ENCODE measurements at places on chromosomes 7 and 10.

GRCh38 chr7:4066626-4067475, 615.2 kb upstream of the FOXK1 start:
- no peak for DNase-seq

DNA sequence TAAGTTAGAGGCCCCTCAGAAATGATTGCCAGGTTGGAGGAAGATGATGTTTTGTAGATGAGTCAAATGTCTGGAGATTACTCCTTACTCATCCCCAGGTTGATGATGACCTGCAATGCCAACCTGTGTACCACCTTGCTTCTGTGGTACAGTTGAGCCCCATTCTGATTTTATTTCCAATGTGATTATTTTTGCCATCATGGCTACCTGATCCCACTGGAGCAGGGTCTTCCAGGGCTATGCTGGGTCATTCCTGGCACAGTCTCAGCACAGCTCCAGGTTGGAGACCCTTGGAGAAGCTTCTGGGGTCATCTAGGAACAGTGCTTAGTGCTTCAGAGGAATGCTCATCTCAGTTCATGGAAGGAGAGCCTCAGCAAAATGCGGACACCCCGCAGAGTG, 34.3 kb downstream of the LRRC18 start:
- no peak for DNase-seq

GRCh38 chr10:44979281-44980191, 927 bp upstream of the DEPP1 start:
- DNase-seq: no peak

DNA sequence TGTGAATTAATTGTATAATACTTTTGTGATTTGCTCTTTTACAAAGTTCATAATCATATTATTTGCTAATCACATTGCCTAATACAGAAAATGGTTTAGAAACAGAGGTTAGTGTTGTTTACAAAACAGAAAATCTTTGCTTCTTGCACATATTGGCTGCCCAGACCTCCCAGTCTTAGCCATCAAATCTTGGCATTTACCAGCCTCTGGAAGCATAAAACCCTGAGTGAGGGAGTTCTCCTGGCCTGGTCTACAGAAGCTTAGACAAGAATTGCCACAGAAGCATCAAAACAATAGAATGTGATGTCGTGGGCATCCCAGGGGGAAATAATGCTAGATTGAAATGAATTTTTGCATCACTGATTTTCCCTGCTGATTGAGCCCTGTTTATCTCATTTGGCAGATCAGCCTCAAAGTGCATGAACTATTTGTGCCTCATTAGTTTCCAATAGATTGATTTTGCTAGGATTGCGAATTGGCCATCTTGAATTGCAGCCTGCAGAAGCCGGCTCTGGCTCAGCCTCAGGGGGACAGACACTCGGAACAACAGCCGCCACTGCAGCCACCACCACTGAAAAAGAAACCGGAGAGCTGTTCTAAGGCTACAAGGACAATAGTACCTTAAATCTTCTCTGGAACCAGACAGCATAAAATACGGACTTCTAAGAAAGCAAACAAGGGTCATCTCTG, 11.1 kb upstream of the SORBS1 start:
- no peak for DNase-seq

GRCh38 chr7:157018997-157019608, 8.6 kb upstream of the MNX1 start:
- DNase-seq: no peak

DNA sequence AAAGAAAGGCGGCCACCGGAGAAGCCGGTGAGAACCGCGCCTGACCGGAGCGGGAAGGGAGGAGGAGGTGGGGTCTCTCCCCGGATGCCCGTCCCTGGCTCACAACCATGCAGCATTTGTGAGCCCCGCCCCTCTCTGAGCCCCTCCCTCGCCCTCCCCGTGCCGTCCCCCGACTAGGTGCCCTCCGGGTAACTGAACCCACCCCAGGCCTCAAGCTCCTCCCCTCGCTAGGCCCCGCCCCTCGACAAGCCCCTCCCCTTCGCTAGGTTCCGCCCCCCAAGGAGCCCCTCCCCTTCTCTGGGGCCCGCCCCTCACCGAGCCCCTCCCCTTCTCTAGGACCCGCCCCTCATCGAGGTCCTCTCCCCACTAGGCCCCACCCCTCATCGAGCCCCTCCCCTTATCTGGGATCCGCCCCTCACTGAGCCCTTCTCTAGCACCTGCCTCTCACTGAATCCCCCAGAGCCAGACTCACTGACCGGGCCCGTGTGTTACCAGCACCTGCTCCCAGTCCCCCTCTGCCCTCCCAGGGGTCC, 42.2 kb upstream of the HSPB1 start:
- no peak for DNase-seq

DNA sequence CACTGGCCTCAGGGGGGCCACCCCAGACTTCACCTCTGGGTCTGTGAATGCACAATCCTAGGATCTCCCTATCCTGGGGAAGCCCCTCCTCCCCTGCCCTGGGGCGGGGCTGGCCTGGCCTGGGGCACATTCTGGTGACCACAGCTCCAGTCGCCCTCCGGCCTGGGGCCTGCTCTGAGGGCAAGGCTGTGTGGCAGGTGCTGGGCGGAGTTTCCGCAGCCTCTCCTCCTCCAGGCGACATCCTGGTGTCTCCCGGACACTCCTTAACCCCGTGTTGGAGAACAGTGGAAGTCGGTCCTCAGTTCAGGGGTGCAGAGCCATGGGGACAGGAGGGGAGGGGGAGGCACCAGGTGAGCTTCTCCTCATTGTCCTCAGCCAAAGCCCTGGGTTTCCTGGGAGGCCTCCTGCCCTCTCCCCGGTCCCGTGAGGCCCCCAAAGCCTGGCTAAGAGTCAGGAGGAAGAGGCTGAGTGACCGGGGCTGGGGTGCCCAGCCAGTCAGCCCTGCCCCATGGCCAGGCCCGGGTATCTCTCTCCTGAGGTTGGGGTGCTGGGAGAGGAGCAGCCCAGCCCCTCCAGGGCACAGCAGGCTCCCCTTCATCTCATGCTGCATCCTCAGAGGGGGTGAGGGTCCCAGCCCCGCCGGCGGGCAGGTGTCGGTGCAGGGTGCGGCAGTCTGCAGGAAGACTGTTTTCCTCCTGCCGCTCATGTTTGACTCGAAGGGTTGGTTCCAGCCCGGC, 22.6 kb downstream of the UNCX start:
- no peak for DNase-seq

- DNase-seq: no peak
These were observed 15.6 kb downstream of the MDH2 start for GRCh38 chr7:76063525-76063924.

- DNase-seq: no peak
These were observed 10.8 kb downstream of the COL1A2 start for GRCh38 chr7:94405506-94405905.
